ENCODE measurements at places on chromosomes 3 and 15.

DNA sequence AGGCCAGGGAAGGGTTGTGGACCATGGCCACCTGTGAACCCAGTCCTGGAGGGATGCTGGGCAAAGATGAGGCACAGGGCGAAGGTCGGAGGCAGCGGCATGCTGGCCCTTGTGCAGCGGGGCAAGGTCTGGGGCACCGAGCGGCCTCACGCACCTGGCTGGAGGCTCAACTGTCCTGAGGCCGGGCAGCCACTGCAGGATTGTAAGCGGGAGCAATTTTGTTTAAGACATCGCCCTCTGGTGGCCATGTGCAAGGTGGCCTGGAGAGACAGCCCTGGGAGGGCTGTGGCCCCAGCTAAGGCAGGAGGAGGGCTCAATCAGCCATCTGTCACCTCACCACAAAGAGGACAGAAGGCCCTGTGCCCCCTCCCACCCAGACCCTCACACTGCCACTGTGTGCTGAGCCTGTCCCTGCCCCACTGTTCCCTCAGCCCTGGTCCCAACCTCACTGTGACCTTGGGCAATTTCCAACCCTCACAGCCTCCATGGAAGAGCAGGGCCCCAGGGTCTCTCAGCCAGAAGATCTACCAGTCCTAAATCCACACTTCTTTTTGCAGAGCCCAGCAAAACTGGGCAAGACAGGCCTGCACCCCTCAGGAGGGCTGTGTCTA lies 46.2 kb downstream of the TPRA1 start:
- peak; percentile 78 for DNase-seq

- no peak for DNase-seq
Measured at GRCh38 chr3:126745760-126746394, 41.8 kb downstream of the CHCHD6 start.

- no peak for DNase-seq
Measured at GRCh38 chr3:161500068-161500796, 3.6 kb downstream of the OTOL1 start.

- no peak for DNase-seq
Measured at GRCh38 chr15:45091161-45091560, 22.8 kb downstream of the DUOX2 start.

Measured in OCI-LY7 (cell line).